IgD-negative memory B cell (primary cell): ENCODE measurements at places on chromosomes 16 and 17. TPM values are rescaled to one million over a fixed set of nuclear protein-coding genes. Genes with fewer than 3 reads are reported as not detected.

PDK2 gene
- polyA plus RNA-seq = 38.8 TPM

ZP2 gene
- not detected for polyA plus RNA-seq

DPEP2 gene
- polyA plus RNA-seq = 45.3 TPM

USB1 gene
- polyA plus RNA-seq = 29.3 TPM

ADORA2B gene
- 1.2 TPM for polyA plus RNA-seq

TEKT3 gene
- polyA plus RNA-seq = not detected

CCDC40 gene
- not detected for polyA plus RNA-seq

HSDL1 gene
- 12.3 TPM for polyA plus RNA-seq

MMP2 gene
- not detected for polyA plus RNA-seq

MYO1C gene
- 29.6 TPM for polyA plus RNA-seq

CARD14 gene
- not detected for polyA plus RNA-seq

GALR2 gene
- polyA plus RNA-seq = 0.21 TPM

ZACN gene
- polyA plus RNA-seq = 1.6 TPM
